ENCODE measurements at places on chromosomes 16 and 17. TPM values are rescaled to one million over a fixed set of nuclear protein-coding genes. Genes with fewer than 3 reads are reported as not detected.

The CHD9NB gene
- total RNA-seq: 3.6 TPM

The FAM222B gene
- 3.6 TPM for total RNA-seq

The RAB34 gene
- total RNA-seq: 47.0 TPM

The TMC7 gene
- 1.2 TPM for total RNA-seq

The TAT gene
- not detected for total RNA-seq

The DYNLL2 gene
- 16.1 TPM for total RNA-seq

The NACA2 gene
- total RNA-seq: not detected

The HEATR9 gene
- not detected for total RNA-seq

The NLGN2 gene
- total RNA-seq: 8.8 TPM

The LIMD2 gene
- total RNA-seq: 9.5 TPM

The TBC1D3C gene
- total RNA-seq: not detected

The ST6GALNAC1 gene
- not detected for total RNA-seq

The RAPGEFL1 gene
- total RNA-seq: 27.8 TPM

The C17orf67 gene
- 0.79 TPM for total RNA-seq

The CX3CL1 gene
- 2.6 TPM for total RNA-seq

The C17orf100 gene
- 0.89 TPM for total RNA-seq

The EZH1 gene
- 29.8 TPM for total RNA-seq

The CDRT15L2 gene
- not detected for total RNA-seq

The CORO6 gene
- total RNA-seq: 5.7 TPM

The CCL18 gene
- total RNA-seq: not detected

Data from skin of body (tissue), 3 donors.